Testis (tissue), 5 donors: ENCODE measurements at places on chromosomes 2 and 18. TPM values are rescaled to one million over a fixed set of nuclear protein-coding genes. Genes with fewer than 3 reads are reported as not detected.

ASXL3 gene
- 15.4 TPM for total RNA-seq

GALNT13 gene
- 2.2 TPM for total RNA-seq

TTC21B gene
- 50.9 TPM for total RNA-seq

CREG2 gene
- total RNA-seq, result 0.47 TPM

GPAT2 gene
- 38.9 TPM for total RNA-seq

ALPG gene
- total RNA-seq, result 0.93 TPM

TRIB2 gene
- total RNA-seq, result 189 TPM

- DNase-seq, result no peak
Observed at GRCh38 chr2:152638056-152638455, 79.2 kb downstream of the PRPF40A start.

DNA sequence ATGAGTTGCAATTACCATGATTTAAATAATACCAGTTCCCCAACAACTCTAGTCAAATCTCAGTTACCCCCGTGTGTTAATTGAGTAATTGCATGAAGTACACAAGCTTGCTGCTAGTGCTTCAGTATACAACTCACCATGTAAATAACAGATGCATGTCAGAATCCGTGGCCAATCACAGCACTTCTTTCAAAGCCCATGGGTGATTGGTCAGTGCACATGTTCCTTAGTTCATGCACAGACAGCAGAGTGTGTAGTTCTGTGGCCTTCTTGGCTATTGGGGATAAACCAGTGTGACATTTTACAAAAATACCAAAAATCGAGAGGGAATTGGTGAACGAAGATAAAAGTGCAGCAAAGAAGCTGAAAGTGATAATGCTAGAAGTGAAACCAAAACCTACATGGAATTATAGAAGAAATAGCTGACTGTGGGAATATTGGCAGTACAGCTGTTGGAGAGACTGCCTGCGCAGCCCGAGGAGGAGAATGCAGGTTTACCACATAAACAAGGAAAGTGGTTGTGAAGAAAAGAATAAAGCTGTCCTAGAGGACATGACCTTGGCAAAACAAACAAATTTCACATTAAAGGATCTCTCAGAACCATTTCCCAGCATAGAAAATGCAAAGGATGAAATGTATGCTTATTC, 59.4 kb downstream of the NEDD4L start:
- DNase-seq, result no peak

DNA sequence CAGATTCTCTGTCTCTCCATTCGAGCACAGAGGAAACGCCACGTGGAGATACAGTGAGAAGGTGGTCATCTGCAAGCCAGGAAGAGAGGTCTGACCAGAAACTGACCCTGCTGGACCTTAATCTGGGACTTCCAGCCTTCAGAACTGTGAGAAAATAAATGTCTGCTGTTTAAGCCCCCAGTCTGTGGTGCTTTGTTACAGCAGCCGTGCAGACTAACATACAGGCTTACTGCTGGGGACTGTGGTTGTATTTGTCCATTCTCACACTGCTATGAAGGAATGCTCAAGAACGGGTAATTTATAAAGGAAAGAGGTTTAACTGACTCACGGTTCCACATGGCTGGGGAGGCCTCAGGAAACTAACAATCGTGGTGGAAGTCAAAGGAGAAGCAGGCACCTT, 432.7 kb downstream of the IRS1 start:
- no peak for DNase-seq

GRCh38 chr2:105365206-105365605, 27.9 kb downstream of the C2orf49 start:
- no peak for DNase-seq

GRCh38 chr18:54284981-54285785, 15.9 kb downstream of the POLI start:
- DNase-seq, result no peak

DNA sequence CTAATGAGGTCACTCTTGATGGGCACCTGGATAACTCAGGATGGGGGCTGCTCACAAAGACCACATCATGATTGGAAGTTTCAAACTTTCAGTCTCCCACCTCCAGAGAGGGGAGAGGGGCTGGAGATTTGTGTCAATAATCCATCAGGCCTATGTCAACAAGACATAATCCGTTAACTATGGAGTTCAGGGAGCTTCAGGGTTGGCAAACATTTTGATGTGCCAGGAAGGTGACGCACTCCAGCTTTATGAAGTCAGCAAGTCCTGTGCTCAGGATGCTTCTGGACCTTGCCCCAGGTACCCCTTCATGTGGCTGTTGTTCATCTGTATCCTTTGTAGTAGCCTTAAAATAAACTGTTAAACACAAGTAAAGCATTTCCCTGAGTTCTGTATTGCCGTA, 19.0 kb downstream of the SKA1 start:
- DNase-seq, result no peak

DNA sequence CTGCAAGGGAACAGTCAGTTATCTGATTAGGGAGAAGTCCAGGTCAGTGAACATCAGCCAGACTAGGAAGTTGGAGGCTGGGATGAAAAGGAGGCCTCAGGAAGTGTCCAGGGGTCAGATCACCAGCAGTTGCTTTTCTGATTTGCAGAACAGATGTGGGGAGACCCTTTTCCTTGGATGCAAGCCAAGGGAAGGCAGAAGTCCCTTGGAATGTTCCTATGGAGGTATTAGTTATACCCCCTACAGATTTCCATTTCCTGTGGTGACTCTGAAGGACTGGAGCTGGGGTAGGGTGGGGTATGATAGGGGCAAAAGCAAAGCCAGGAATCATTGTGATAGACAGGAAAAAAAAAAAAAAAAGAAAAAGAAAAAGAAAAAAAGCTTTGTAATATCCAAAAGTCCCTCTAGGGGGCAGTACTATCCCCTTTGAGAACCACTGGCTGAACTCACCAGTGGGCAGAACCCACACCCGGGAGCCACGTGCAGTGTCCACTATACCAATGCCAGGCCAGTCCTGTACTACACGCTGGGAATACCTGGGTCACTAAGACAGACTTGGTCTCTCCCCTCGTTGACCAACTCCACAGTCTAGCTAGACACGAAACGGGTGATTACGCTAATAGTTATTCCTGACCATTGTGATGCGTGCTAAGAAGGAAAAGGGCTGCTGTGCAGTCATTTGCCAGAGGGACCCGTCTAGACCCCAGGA, 7.4 kb downstream of the DYSF start:
- DNase-seq, result no peak

- no peak for DNase-seq
Observed at GRCh38 chr2:39109537-39109936, 11.3 kb downstream of the SOS1 start.

DNA sequence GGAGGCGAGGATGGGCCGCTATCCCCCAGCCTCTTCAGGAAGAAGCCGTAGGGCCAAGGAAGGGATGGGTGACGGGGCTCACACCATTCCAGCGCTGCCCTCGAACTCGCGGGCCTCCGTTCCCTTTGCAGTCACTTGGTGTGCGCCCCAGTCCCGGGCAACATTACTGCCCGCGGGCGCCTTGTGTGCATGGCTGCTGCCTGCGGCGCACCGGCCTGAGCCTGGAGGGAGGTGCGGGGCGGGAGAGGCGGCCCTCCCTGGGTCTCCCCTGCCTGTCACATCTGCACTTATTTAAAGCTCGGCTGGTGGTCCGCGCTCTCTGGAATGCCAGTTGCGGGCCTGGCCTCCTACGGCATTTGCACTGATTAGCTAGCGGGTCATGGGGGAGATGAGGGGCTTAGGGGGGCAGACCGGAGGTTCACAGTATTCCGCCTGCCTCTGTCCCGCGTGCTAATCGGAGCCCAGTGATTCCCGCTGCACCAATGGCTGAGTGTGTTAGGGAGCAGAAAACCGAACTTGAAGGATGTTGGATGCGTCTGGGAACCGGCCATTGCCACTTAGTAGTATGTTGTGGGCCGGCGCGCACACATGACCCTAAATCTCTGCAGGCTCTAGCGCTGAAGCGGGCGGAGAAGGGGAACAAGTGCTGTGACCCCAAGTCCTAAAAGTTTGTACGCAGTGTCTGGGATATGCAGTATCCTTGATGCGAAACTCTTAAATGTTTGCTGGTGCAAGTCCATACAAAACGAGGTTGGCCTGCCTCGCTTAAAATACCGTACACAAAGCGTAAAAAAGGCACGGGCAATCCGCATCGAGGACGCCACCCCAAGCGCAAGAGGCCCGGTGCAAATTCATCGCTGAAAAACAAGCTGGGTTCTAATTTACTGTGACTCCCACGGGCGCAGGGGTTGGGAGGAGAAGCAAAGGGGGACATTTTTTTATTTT, 161.2 kb upstream of the SIX2 start:
- DNase-seq, result peak; percentile 22

GRCh38 chr2:98896416-98896815, 39.6 kb downstream of the CRACDL start:
- no peak for DNase-seq

GRCh38 chr2:17878281-17879136, at the start of gene KCNS3:
Gene KCNS3 (plus strand): TSS chr2:17878667. CDS start chr2:17931009, 52,342 bp downstream.
- DNase-seq, result peak; percentile 59

GRCh38 chr2:42050010-42050702, 2.3 kb downstream of the PKDCC start:
- DNase-seq, result no peak

DNA sequence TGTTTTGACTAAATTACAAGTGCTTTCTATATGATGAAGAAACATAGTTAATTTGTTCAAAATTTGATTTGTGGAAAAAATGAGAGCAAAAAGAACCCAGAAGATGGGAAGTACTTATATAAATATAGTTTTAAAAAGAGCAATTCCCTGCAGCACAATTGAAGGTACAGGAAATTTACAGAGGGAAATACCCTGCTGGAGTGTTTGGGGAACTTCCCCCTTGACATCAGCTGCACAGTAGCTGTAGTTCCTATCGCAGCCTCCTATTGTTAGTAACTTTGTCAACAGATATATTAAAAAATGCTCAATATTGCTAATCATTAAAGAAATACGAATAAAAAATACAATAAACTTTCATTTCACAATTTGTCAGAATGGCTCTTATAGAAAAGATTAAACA, 1118.8 kb upstream of the ZEB2 start:
- DNase-seq, result no peak

GRCh38 chr2:233152541-233152940, 92.4 kb downstream of the INPP5D start:
- peak; percentile 40 for DNase-seq

- DNase-seq, result no peak
Observed at GRCh38 chr2:206211657-206212255, 52.1 kb downstream of the EEF1B2 start.
